ENCODE measurements at places on chromosomes 13 and 19.

GRCh38 chr13:48258002-48258401 is 25.0 kb downstream of the ITM2B start:
- no peak for DNase-seq

- DNase-seq: no peak
Measured at GRCh38 chr19:20164456-20164855, 2.6 kb upstream of the ZNF486 start.

DNA sequence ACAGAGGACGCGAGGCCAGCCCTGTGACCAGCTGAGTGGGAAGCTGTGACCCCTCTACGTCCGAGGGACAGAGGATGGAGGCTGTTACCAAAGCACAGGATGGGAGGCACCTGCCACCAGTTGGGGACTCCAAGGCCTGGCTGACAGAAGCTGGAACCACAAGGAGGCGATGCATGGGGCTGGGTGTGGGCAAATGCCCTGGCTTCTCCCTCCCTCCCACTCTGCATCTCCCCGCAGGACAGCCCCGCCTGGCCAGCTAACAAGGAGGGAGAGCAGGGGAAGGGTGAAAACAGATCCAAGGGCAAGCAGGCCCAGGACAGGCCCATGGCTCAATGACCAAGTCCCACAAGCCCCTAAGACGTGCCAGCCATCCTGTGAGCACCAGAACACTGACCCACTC is 28.6 kb downstream of the AKT2 start:
- DNase-seq: no peak

DNA sequence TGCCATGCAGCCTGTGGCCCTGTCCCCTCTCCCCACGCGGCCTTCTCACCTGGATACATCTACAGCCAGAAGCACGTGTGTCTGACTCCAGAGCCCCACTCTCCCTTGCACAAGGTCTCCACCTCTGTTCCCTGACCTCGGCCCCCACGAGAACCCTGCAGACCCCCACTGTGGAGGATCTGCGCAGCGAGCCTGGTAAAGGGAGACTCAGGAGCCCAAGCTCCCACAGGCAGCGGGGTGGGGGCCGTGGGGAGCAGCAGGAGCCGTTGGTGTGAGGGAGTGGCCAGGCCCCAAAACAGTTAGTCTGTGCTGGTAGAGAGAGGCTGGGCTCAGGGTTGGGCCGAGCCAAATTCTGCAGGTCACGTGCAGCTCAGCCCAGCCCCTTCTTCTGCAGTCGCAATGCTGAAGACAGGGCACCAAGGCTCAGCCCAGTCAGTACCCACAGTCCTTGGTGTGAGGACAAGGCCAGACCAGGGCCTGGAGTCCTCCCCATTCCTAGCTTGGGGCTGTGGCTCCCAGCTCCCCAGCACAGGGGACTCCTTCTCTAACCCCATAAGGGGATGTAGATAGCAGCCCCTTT is 28.7 kb upstream of the SLC7A10 start:
- no peak for DNase-seq

- no peak for DNase-seq
Measured at GRCh38 chr13:27374126-27374613, 50.2 kb upstream of the GTF3A start.

- DNase-seq: no peak
Measured at GRCh38 chr19:2807379-2808128, 12.1 kb upstream of the ZNF554 start.

Data from GM12864 (cell line).